ENCODE measurements at places on chromosomes 6 and 20. TPM values are rescaled to one million over a fixed set of nuclear protein-coding genes. Genes with fewer than 3 reads are reported as not detected.

Gene TSPYL1
- 74.5 TPM for total RNA-seq

Gene CNR1
- not detected for total RNA-seq

Gene ATG5
- 25.9 TPM for total RNA-seq

Gene LAMP5
- total RNA-seq, result not detected

Gene TPMT
- 14.9 TPM for total RNA-seq
